ENCODE measurements at places on chromosomes 5 and 9.

- DNase-seq, result no peak
These were observed 93.6 kb downstream of the TTLL11 start for GRCh38 chr9:121999556-121999955.

- peak; percentile 9 for DNase-seq
These were observed 4.7 kb downstream of the NTNG2 start for GRCh38 chr9:132166599-132166998.

DNA sequence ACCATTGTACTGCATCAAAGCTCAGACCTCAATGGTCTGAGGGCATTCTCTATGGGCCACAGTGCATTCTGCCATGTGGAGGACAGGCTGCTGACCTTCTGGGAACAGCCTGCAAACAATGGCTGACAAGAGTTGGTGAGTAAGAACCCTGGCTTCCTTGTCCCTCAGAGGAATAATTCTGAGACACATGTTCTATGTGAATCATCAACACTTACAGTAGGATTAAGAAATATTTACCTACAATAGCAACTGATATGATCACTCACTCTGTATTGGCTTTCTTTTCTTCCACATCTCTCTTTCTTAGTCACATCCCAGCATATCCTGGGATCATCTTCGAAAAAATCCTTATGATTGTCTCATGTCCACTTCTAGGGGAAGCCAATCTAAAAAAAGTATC, 306.5 kb upstream of the ITGA1 start:
- no peak for DNase-seq

DNA sequence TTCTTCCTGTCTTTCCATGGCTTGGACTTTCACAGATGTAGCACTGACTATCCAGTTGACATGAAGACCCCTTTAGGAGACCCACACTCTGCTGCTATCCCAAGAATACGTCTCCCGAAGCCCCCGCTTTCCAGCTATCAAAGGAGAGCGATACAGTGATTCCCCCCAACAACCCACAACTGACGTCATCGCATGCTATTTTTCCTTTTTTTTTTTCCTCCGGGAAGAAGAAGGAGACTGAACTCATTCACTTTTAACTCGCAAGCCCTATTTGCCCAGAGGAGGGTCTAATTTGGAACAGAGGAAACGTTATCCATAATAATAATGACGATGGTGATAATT, 2.1 kb downstream of the PAPPA start:
- DNase-seq, result no peak

GRCh38 chr5:146707316-146707715, 171.2 kb downstream of the PPP2R2B start:
- no peak for DNase-seq

DNA sequence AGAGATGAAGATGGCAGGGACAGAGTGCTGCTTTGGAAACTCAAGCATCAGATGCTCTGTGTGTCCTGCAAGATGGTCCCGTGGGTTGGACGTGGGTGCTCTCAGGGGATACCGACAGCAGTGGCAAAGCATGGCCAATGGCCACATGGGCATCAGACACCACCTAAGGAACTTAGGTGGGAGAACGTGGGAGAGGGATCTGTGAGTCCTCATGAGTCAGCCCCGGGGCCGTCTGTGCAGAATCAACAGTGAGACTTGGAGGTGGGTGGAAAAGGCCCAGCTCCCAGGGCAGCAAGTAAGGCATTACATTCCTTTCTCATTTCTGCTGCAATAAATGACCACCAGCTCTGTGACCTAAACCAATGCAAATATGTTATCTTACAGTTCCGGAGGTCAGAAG, 77.0 kb downstream of the RAD23B start:
- DNase-seq, result no peak

- no peak for DNase-seq
These were observed 311.6 kb upstream of the PRR16 start for GRCh38 chr5:120152472-120152871.

GRCh38 chr5:163565492-163565891, 60.1 kb downstream of the MAT2B start:
- no peak for DNase-seq

DNA sequence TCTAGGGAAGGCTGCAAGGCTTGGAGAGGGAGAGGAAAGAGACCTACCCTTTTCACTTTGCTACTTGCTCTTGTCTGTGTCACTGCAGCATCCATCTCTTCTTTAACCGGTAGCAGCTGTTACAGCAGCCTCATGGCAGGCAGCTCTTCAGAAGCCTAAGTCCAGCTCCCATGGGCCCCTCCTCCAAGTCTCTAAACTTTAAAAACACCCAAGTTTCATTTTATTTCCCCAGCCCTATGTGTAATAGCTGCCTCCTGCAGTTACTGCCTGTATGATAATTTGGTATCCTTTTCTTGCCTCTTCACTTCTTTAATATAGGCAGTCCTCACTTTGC, 313.1 kb upstream of the PIK3R1 start:
- no peak for DNase-seq

DNA sequence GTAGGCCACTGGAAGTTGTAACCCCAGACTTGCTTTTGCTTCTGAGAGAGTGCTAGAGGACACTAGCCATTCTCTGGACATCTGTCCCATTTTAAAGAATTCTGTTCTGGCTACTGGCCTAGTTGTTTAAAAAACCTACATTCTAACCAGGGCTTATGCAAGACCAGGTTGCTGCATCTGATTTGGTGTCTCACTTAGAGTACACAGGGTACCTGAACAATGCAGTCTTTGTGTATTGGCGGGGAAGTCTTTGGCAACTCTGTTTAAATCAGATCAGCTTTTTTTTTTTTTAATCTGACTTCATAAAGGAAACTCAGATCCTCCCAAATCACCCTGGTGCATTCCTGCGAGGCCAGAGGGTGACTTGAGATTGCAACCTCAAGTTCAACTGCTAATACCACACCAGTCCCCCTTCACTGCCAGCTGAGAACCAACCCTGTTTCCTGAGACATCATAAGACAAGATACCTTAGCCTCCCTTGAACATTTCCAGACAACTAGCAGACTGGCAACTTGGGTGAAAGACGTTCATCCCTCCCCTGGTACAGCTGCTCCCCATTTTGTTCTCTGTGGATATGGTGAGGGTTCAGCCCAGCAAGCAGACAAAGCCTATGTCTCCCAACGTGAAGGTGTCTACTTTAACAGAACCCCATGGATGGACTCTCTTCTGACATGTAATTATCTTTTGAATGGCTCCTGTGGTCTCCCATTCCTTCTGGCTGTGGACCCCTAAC, 27.0 kb downstream of the SKP1 start:
- no peak for DNase-seq

DNA sequence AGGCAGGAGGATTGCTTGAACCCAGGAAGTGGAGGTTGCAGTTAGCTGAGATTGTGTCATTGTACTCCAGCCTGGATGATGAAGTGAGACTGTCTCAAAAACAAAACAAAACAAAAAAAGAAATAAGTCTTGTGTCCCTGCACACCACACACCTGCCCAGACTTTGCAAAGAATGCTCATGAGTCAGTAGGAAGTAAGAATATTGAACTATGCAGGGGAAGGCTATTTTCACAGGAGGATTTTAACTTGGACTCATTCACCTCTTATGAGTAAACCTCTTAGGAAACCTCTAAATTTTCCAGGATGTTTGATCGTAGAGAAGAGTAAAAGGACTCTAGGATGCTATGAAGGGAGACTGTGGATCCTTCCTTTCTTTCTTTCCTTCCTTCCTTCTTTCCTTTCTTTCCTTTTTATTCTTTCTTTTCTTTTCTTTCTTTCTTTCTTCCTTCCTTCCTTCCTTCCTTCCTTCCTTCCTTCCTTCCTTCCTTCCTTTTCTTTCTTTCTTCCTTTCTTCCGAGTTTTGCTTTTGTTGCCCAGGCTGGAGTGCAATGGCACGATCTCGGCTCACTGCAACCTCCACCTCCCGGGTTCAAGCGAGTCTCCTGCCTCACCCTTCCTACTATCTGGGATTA, 96.7 kb upstream of the CLINT1 start:
- DNase-seq, result no peak

- DNase-seq, result no peak
These were observed 63.6 kb upstream of the C5orf63 start for GRCh38 chr5:127136908-127137307.

GRCh38 chr5:169081000-169081724, 219.8 kb downstream of the SLIT3 start:
- DNase-seq, result no peak

DNA sequence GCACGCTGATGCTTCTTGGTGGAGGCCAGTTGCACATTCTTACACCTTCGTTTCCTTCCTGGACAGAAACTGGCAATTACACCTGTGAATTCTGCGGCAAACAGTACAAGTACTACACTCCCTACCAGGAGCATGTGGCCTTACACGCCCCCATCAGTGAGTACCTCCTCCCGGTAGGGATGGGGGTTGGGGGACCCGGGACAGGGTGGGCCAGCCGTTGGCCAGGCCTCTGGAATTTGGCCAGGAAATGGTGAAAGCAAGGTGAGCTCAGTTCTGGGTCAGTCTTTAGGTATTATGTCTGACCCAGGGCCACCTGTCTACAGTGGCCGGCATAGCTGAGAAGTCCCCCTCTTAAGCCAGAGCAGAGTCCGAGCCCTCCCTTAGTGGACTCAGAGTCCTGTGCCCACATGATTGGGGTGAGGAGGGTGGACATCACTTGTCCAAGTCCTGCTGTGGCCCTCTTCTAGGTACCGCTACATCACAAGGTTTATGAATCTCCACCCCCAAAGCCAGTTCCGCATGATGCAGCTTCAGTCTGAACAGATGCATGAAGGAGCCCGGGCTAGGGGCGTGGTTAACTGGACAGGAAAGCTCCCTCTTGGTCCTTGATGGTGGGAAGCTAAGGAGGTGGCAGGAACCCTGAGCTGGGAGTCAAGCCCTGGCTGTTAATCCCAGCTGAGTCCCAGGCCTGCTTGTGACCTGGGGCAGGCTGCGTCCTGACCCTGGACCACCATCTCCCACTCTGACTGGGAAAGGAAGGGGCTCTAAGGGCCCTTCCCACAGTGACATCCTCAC, 61.3 kb downstream of the AMBP start:
- DNase-seq, result peak; percentile 14

DNA sequence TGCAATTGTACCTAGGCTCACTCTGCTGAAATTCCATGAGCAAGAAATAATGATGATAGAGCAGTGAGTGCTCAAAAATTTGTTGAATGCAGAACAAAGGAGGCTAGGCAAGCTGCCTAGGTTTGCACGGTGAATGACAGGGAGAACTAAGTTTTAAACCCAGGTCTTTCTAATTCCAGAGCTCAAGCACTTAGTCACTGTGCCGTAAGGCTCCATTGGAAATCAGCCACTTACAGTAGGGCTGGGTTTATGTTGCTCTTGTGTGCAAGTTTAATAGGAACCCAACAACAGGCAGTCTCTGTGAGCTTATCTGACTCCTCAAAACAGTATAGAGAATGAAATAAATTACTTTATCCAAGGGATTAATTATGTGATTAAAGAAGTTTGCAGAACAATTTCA, 147.0 kb downstream of the CSNK1G3 start:
- no peak for DNase-seq

Data from CD4-positive, alpha-beta T cell (primary cell).